AG09319 (cell line): ENCODE measurements at places on chromosomes 2 and 18.

DNA sequence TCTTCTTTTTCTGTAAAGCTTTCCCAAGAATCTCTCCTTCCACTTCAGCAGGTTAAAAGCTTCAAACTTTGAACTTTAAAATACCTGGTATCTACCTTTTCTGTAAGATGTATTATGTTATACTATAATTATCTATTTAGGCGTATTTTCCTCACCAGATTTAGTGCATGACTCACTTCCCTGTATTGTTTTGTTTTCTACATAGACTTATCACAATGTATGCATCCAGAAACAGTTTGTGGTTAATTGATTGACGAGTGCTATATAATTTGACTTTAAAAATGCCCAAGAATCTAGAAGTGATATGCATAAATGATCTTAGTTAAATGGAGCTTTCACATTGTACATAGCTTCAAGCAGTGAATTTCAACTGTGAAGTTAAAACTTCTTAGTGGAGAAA, 473.9 kb upstream of the CDH2 start:
- DNase-seq, result no peak

DNA sequence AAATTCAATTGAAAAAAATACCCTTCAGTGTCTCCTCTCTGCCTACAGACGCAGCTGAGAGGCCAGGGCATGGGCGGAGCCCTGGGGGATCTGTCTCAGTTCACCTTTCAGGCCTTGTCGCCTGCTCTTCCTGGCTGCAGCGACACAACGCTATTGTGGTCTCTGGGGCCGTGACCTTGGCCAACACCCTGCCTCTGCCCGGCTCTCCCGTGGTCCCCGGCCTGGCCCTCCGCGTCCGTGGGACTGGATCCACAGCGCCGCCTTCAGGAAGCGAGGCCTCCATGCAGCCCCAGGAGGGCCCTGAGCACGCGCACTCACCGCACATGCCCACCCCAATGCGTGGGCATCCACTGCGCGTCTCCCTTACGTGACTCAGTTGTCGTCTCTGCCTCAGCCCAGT, 81.1 kb downstream of the MRPS9 start:
- no peak for DNase-seq

DNA sequence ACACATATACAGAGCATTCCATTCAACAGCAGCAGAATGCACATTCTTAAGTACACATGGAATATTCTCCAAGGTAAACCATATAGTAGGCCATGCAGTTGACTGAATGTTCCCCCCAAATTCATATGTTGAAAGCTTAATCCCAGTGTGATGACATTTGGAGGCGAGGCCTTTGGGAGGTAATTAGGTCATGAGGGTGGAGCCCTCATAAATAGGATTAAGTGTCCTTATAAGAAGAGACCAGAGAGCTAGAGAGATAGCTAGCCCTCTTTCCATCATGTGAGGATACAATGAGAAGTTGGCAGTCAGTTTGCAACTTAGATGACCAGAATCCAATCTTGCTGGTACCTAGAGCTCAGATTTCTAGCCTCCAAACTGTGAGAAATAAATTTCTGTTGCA, 27.6 kb downstream of the TMEM185B start:
- DNase-seq, result no peak

- no peak for DNase-seq
Measured at GRCh38 chr2:67414867-67415266, 17.7 kb downstream of the ETAA1 start.

- DNase-seq, result peak; percentile 52
Measured at GRCh38 chr2:8836971-8837794, at the start of gene KIDINS220. TSS of gene KIDINS220 (minus strand) at chr2:8837613. CDS start at chr2:8827093, 10,520 bp downstream.

GRCh38 chr2:201735486-201735885, 37.0 kb upstream of the MPP4 start:
- no peak for DNase-seq

GRCh38 chr2:100396483-100396882, 21.0 kb downstream of the CHST10 start:
- DNase-seq, result no peak

- DNase-seq, result no peak
Measured at GRCh38 chr2:222146488-222146887, 152.3 kb downstream of the PAX3 start.

- DNase-seq, result no peak
Measured at GRCh38 chr2:240290432-240291336, 144.8 kb upstream of the GPC1 start.

- DNase-seq, result no peak
Measured at GRCh38 chr2:45013229-45014015, 4.2 kb upstream of the SIX2 start.

DNA sequence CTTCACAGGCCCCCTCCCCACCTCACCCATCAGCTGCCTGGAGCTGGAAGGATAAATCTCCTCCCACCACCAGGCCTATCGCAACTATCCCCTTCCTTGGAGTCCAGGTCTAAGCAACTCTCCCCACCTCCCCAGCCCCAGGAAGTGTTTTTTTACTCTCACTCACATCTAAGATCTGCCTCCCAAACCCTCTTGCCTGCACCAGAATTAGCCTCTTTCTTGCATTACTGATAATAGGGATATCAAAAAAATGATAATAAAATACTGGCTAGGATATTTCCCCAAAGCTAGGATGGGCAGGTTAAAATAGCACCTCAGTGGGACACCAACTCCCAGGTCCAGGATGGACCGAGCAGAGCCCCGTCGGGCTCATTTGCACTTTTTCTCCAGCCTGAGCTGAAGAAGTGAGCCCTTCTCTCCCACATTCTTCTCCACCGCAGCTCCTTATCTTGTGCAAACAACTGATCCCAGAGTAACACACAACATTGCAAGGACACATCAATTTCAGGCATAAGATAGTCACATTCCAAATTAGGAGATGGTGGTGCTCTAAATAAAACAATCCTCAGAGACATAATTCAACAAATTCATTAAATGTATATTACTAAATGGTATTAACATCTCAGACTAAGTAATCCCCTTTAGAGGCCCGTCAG, 17.7 kb upstream of the CIB4 start:
- DNase-seq, result no peak

- DNase-seq, result no peak
Measured at GRCh38 chr2:223811757-223812156, 25.6 kb downstream of the AP1S3 start.

DNA sequence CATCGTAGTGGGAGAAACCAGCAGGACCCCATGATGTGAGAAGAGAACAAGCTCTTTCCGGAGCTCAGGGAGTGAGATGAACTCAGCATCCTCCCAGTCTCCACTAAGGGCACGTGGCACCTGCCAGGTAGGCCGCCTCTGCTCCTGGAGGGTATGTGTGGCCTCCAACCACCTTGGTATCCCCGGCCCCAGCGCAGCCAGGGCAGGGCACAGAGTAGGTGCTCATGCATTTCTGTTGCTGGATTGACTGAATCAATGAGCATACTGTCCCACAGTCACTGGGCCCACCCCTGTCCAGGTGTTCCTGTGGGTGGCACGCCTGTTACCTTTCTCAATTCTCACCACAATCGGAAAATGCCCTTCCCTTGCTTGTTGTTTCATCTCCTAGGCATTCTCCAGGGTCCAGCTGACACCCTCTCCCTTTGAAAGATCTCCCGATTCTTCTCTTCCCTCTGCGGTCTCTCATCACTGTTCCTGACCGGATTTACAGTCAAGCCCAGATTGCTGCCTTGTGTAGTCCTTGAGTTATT, 138.5 kb upstream of the SMAD2 start:
- DNase-seq, result no peak

DNA sequence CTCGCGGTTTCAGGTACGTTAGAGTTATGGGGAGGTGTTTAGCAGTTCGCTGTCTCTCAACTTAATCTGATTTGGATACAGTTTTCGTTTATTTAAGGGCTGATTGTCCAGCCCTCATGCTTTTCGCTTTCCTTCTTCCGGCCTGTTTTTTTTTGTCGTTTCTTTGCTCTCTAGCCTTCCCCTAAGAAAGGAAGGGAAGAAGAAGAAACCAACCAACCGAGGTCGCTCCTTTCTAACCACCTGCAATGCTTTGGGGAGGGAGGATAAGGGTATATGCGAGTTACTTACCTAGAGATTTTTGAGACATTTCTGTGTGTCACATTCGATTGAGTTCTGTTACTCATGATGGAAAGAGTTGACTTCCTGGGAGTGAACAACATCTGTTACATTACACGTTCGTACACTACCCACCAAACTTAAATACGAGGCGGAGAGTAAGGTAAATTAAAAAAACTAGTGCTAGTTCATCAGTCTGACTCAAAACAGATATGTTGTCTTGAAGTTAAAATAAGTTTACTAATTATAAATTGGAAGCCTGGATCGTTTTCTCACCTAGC, 918 bp downstream of the EIF5B start:
- DNase-seq, result no peak

DNA sequence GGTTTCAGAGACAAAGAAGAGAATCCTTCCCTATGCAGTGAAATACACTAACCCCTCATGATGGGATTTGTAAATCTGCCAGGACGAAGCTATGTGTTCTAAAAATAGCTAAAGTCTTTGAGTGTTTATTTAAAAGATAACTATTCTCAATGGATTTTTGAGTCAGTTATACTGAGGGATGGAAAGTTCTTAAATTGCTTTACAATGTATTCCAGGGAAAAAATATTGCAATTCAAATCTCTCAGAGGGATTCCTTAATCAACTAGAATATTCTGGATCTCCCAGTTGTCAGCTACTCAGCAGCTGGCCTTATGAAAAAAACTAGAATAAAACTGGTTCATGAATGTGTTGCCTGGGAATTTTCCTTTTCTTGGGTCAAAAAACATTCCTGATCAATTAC, 312.4 kb downstream of the PLCL1 start:
- DNase-seq, result no peak

- no peak for DNase-seq
Measured at GRCh38 chr18:23059541-23060465, 75.5 kb upstream of the CABLES1 start.

GRCh38 chr2:85949280-85949679, 60.5 kb upstream of the ST3GAL5 start:
- DNase-seq, result no peak

- no peak for DNase-seq
Measured at GRCh38 chr2:195582188-195582587, 74.8 kb upstream of the SLC39A10 start.

- DNase-seq, result no peak
Measured at GRCh38 chr18:43389163-43389562, 111.9 kb upstream of the SYT4 start.

DNA sequence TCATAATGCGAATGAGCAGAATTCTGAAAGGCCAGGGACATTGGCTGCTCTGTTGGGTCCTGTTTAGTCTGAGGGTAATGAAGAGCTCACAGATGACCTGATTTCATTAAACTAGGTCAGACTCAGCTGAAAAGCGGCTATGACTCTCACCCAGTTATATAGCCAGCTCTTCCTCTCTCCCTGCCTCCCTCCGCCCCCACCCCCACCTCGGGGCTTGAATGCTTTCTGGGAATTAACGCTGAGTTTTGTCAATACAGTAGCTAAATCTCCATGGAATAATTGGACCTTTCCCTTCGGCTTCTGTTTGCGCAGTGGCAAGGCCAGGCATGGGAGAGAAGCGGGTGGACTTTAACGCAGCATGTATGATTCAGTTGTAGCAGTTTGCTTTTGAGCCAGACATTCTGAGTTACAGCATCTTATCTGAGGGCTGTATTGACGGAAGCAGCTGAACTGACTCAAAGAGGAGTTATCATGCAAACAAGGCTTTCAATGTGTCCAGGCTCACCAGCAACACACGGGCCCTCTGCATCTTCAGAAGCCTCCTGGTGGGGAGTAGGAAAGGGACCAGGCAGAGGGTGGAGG, 110.6 kb downstream of the MYCN start:
- no peak for DNase-seq

GRCh38 chr2:96359866-96360265, 24.3 kb downstream of the NCAPH start:
- no peak for DNase-seq

- DNase-seq, result no peak
Measured at GRCh38 chr2:26805241-26805676, 19.4 kb downstream of the CENPA start.

GRCh38 chr2:120294008-120294340, 41.3 kb downstream of the RALB start:
- DNase-seq, result no peak

- peak; percentile 92 for DNase-seq
Measured at GRCh38 chr2:188853307-188853706, 120.9 kb upstream of the COL3A1 start.

DNA sequence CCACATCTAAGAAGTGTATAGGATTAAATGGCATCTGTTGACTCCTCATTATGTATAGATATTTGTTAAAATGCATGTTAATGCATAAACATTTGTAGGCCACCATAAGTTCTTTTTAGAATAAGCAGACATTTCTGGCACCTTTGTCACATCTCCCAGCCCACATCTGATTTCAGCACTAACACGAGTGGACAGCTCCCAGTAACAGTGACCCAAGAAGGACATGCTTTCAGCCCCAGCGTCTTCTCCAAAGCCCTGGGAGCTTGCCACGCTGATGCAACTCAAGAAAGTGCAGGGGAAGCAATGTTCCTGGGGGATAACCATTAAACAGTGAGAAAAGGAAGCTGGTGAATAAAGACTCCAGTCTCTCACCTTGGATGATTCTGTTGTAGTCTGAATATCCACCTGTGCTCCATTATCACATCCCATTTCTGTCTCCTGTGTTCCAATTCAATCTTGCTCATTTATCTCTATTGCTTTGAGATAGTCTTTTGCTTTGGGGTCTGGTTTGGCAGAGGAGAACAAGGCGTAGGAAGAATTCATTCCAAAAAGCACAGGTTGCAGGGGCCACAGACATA, 182.6 kb upstream of the THSD7B start:
- DNase-seq, result no peak

GRCh38 chr2:216632952-216633615, at the start of gene IGFBP2:
TSS of gene IGFBP2 (plus strand) at chr2:216633420. CDS start at chr2:216633524, 104 bp downstream.
- DNase-seq, result no peak

DNA sequence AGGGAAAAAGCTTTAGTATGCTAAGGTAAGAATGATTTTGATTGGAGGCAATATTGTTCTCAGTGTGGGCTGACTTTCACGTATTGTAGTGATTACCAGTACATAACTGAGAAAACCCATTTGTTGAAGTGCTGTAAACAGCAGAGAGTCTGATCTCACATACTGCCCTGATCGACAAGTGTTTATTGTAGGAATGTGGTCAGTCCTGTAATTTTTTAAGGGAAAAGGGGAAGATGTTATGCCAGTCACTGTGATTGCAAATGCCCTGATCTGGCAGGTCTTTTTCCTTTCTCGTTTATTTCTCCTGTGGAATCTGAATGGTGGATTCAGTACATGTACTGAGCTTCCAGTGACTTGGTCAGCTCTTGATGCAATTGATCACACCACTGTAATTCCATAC, 11.5 kb downstream of the SPATS2L start:
- DNase-seq, result no peak
